ENCODE measurements at places on chromosomes 1 and 21.

DNA sequence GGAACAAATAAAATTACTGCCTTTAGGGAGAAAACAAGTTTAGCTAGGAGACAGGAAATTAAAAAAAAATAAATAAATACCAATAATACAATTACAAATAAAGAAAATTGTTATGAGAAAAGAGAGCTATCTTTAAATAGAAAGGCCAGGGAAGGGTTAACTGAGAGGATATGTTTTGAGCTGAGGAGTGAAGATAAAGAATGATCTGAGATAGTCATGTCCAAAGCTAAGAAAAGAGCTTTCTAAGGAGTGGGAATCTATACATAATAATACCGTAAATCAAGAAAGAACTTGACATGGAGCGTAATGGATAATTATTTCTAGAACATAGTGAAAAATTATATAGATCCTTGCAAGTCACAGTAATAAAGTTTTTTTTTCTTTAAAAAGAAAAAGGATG lies 176.5 kb downstream of the NCAM2 start:
- no peak for DNase-seq

- no peak for DNase-seq
Measured at GRCh38 chr1:50328552-50328951, 94.7 kb downstream of the DMRTA2 start.

GRCh38 chr21:23861911-23862504 lies 1745.3 kb downstream of the MRPL39 start:
- DNase-seq = no peak

DNA sequence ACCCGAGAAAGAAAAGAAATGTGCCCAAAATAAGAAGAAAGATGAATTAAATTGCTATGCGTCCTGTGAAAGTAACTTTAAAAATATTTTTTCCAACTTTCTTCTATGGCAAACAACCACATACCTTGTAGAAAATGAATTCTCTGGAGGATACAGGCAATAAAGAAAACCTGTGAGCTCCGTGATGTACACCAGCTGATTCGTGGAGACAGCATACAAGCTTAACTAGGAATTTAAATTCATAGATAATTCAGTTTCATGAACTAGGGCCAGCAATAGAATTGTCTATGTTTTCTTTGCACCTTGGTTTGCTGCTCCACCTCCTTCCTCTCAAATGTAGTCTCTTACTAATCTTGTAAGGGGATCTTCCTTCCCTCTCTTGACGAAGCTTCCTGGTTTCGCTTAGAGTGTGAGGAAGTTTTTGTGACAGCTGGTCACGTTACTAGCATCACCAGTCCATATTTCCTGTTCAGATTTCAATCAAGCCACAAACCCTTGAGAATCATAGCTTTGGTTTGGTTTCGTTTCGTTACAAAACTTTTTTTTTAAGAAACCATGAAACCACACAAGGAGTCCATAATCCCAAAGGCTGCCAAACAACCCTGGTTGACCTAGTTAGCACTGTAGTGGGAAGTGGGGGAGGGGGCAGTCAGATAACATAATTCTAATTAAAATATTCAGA lies 35.8 kb downstream of the GREM2 start:
- DNase-seq = no peak

DNA sequence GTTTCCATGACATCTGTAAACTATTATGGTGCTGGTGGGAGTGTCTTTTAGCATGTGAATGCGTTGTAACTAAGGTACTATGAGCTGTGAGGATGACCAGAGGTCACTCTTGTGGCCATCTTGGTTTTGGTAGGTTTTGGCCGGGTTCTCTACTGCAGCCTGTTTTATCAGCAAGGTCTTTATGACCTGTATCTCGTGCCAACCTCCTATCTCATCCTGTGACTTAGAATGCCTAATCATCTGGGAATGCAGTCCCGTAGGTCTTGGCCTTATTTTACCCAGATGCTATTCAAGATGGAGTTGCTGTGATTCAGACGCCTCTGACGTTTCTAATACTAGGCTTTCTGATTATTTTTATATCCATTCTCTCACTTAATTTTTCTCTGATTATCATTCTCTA lies 9.4 kb downstream of the NCAM2 start:
- no peak for DNase-seq

DNA sequence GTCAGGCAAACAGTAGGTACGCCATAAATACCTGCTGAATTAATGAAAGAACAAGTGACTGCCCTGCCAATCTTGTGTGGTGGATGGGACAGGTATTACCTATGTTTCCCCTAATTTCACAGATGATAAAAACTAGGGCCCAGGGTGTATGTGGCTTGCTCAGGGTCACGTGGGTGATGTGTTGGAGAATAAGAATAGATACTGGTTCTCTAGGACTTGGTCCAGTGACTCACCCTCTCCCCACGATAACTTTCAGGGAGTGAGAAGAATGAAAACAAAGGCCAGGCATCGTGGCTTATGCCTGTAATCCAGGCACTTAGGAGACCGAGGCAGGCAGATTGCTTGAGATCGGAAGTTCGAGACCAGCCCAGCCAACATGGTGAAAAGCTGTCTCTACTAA lies 26.7 kb downstream of the SLC26A9 start:
- DNase-seq = no peak

- DNase-seq = peak; percentile 48
Measured at GRCh38 chr21:41360072-41360821, 1.6 kb upstream of the MX2 start.

GRCh38 chr21:43276811-43277210 lies 108.0 kb downstream of the CRYAA start:
- no peak for DNase-seq

GRCh38 chr1:51627672-51628071 lies 10.8 kb downstream of the OSBPL9 start:
- DNase-seq = no peak

DNA sequence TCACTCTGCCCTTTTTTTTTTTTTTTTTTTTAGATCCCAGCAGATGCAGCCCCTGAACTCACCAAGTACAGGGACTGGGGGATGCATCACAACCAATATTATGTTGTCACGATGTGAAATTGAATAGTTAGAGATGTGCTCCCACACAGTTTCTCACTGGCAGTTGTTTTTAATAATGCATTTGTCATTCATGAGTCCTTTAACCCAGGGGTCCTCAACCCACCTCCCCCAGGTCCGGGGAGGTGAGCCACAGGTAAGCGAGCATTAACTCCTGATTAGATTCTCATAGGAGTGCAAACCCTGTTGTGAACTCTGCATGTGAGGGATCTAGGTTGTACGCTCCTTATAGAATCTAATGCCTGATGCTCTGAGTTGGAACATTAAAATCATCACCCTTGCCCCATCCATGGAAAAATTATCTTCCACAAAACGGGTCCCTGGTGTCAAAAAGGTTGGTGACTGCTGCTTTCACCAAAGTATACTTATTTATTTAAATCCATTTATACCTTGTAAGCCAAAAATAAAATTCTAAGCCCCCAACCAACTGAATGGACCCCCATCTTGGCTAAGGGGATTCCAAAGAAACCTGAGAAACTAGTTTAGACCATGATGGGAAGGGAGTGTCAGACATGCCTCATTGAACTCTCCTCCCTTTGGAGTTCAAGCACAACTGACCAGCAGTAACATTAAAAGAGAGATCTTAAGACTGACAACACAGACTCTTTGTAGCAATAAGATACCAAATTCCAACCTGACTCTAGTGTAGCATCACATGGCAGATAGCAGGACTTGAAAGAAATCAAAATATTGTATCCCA lies 119.3 kb upstream of the ATP1A1 start:
- DNase-seq = no peak

- DNase-seq = no peak
Measured at GRCh38 chr1:19391596-19391981, 79.5 kb downstream of the SLC66A1 start.

- no peak for DNase-seq
Measured at GRCh38 chr1:117398957-117399356, 31.7 kb downstream of the MAN1A2 start.

- DNase-seq = no peak
Measured at GRCh38 chr1:110520827-110521226, 1.9 kb upstream of the KCNA10 start.

GRCh38 chr21:17688912-17689874 lies 76.5 kb upstream of the BTG3 start:
- DNase-seq = no peak

DNA sequence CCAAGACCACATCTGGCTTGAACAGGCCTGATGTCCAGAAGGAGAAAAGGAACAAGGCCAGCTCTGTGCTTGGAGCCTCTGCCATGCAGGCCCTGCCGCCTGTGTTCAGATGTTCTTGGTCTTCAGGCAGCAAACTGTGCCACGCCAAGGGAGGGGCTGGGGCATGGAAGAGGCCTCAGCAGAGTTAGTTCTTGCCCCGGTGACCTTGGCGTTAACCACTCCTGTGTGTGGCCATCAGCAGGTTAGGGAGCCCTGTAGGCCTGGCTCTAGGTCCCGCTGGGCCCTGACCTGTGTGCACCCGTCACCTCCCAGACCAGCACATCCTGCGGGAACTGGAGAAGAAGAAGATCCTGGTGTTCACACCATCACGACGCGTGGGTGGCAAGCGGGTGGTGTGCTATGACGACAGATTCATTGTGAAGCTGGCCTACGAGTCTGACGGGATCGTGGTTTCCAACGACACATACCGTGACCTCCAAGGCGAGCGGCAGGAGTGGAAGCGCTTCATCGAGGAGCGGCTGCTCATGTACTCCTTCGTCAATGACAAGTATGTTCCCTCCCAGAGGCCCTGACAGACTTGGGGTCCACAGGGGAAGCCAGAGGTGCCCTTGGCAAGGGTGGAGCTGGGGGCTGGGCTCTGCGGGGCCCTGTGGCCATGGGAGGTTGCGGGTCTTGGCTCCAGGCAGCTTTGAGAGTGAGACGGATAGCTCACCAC lies 7.1 kb downstream of the ZC3H12A start:
- DNase-seq = no peak

- peak; percentile 64 for DNase-seq
Measured at GRCh38 chr1:17239420-17239819, 9.5 kb upstream of the PADI3 start.

DNA sequence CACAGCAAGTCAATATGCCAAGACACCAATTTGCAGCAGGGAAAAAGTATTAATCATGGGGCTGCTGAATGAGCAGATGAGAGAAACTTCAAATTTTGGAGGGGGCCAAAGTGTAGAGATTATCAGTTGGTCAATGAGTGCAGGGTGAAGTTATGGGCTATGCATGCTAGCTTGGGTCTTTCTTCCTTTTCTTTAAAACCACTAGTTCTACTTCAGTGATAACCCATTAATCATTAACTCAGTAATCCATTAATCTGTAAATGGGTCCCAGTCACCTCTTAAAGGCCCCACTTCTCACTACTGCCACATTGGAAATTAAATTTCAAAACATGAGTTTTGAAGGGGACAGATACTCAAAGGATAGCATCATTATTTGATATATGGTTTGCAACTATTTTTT lies 688.6 kb upstream of the ADGRL4 start:
- DNase-seq = no peak

DNA sequence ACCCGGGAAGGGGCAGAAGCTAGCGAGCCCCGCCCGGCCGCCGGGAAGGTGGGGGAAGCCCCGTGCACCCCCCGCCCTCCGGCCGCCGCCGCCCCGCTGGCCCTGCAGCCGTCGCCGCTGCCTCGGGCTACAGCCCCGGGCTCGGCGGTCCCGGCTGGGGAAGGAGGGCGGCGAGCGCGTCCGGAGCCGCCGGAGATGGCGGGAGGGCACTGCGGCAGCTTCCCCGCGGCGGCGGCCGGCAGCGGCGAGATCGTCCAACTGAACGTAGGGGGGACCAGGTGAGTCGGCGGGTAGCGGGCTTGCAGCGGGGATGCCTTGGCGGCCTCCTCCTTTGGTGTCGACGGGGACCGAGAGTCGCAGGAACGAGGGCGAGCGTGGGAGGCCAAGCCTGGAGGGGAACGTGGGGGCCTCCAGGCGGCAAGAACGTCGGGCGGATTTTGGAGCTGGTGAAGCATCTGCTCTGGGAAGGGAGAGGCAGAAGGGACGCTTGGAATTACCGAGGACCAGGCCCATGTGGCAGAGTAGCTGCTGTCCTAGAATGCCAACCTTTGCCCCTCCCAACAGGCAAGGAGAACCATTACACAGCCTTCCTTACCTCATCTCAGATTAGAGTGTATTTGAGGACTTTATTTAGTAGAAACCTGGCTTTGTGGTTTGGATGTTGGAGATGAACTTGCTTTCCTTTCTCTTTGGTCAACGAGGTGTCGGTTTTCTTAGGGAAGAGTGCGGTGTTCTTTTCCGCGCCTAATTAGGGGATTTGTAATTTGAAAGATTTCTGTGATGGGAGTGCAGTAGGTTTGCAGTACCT lies 591 bp downstream of the KCTD3 start:
- DNase-seq = peak; percentile 53

- DNase-seq = no peak
Measured at GRCh38 chr1:41914516-41914915, 4.2 kb downstream of the HIVEP3 start.

GRCh38 chr21:31772674-31773555 lies 41.0 kb upstream of the SCAF4 start:
- no peak for DNase-seq

DNA sequence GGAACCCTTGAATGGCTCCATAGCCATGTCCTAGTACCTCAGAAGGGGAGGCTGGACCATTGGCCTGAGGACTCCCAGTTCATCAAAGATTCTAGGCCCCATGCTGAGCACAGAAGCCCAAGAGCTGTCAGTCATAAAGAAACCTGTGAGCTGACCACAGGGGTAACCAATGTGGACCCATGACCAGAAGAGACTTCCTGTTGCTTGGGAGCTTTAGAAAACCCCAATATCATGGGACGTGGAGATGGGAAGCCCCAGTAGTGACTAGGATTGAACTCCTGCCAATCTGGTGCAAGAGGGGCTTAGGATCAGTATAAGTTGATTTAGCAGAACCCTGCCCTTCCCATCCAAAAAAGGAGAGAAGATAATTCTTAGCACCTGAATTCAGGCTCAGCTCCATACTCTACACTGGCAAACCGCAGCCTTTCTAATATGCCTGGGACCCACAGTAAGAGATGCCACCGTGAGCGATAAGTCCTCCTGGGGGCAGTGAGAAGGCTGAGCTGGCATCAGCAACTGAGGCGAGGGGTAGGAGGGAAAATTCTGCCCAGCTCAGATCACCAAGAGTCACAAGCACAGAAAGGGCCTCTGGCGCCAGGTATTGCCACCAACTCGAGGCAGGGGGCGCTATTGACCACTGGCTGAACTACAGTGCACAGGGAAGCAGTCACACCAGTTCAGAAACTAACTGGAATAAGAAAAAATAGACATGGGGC lies 108.9 kb downstream of the CAPN8 start:
- peak; percentile 24 for DNase-seq

DNA sequence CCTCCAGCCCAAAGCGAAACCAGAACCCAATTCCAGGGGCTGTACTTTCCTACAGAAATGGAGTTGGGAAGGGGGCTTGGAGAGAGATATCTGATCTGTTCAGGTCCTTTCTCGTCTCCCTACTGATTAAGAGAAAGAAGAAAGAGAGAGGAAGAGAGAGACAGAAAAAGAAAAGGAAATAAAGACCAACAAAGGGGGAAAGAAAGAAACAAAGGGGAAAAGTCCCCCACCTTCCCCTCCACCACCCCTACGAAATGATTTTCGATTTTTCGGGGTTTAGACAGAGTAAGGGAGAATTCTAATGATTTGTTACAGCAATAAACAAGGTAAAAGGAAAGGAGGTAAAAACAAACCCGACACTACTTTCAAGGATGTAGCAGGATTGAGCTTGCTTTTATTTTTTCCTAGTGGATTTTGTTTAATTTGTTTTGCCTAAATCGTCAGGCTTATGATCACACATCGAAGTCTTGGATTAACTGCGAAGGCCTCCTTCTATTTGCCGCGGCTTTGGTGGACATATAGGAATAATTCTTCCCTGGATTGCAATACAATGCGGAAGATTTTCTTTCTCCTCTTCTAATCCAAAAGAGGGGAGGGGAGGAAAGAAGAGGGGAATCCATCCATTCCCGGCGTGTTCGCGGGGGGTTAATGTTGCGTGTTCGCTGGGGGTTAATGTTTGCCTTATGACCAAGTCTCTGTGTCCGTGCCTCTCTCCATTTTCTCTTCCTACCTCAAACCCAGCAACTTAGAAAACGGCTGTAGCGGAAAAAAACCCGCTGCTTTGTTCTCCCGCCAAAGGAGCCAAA lies 1.9 kb downstream of the TAL1 start:
- no peak for DNase-seq

Data from SHP77 (cell line).